CD4-positive, alpha-beta T cell treated with Interleukin-2 at 100 ng/mL for 4 hours (primary cell): ENCODE measurements at places on chromosomes 7 and 10.

GRCh38 chr10:107898392-107898791 is 733.9 kb upstream of the SORCS1 start:
- DNase-seq = no peak

DNA sequence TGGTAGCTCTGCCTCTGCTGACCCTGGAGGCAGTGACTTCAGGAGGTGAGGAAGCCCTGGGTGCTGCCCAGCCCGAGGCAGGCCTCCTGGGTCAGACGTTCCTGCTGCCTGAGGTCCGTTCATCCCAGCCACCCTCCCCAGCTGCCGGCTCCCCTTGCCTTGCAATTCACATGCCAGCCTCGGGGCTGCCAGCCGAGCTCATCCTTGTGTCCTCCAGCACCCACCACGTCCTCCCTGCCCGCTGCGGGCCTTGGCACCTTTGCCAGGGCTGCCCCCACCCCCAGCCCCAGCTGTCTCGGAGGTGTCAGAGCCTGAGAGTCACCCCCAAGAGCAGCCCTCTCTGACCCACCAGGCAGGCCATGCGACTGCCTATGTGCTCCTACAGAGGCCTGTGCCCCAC is 162.1 kb upstream of the RNF32 start:
- DNase-seq = no peak

GRCh38 chr7:135670179-135670578 is 7.9 kb downstream of the STMP1 start:
- DNase-seq = no peak

- DNase-seq = peak; percentile 26
Measured at GRCh38 chr10:17453373-17454091, 863 bp downstream of the ST8SIA6 start.

DNA sequence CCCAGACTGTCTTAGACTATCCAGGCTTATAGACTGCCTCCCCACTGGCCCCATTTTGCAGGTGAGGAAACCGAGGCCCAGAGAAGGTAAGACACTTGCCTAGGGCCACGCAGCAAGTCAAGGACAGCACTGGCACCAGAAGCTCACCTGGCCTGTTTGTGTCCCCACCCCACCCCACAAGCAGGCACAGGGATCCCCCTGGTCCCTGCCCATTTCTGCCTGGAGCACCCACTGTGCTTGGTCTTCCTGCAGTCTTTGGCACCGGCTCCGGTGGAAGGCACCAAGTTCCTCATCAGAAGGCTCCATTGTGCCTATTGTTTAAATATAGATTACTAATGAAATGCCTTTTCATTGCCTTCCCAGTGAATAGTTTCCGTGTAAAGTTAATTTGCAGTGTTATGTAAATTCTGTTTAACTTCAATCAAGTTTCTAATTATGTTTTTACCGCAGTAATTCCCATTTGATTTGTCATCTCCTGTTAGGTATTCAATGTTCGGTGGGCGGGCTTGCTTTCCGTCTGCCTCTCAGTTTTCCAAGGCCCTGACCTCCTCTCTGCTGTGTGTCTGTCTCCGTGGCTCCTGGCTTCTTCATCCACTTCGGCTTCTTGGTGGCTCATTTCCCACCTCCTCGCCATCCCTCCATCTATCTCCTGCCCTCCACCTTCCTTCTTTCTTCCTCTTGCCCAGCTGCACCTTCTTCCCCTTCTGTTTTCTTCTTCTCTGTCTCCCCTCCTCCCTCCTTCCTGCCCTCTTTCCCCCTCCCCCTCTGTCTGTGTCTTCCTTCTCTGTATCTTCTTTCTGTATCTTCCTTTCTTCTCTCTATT is 75.8 kb downstream of the ZMIZ1 start:
- no peak for DNase-seq

GRCh38 chr10:124991835-124992234 is 49.9 kb downstream of the ZRANB1 start:
- DNase-seq = no peak

DNA sequence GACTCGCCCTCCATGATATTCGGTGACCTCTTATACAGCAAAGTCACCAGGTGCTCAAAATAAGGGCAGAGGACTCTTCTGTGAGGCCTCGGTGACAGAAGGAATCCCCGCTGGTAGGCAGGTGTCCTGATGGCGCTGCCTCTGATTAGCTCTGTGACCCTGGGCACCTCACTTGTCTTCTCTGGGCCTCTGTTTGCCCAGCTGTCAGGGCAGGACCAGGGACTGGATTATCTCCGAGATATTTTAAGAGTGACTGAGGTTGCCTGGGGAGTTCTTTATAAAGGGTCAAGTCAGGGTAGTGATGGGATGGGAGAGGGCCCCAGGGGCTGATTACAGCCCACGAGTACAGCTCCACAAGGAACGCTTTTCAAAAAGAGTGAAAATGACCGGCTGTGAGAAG is 70.9 kb upstream of the SAMD8 start:
- DNase-seq = no peak

- no peak for DNase-seq
Measured at GRCh38 chr10:69948261-69948660, 104.4 kb upstream of the MACROH2A2 start.

DNA sequence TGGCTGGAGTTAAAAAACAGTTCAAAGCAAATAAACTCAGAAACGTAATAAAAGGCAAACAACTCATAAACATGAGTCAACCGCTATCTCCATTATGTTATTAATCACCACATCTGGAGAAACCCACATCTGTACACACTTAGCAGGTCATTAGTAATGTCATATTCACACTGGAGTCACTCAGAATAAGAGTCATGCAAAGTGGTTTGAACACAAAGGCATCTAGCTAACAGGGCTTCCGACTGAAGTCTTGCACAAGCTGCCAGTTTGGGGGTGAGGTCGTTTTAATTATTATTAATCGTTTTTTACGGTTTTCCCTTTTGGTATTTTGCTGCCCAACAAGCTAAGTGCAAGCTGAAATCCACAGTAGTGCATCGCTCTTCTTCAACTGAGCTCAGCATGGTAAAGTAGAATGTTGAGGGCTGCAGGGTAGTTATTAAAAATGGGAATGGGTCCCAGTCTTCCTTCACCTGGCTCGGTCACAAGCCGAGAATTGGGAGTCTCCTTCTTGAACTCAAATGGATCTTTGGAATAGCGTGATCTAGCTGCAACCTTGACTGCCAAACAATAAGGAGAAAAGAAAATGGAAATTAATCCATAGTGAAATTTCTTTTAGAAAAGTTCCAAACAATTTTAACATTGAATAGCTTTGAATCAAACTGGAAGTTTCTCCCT is 663.5 kb downstream of the KCNMA1 start:
- DNase-seq = no peak

- no peak for DNase-seq
Measured at GRCh38 chr10:60767424-60767823, 10.9 kb upstream of the CDK1 start.

GRCh38 chr7:69814421-69814962 is 216.2 kb downstream of the AUTS2 start:
- DNase-seq = no peak

DNA sequence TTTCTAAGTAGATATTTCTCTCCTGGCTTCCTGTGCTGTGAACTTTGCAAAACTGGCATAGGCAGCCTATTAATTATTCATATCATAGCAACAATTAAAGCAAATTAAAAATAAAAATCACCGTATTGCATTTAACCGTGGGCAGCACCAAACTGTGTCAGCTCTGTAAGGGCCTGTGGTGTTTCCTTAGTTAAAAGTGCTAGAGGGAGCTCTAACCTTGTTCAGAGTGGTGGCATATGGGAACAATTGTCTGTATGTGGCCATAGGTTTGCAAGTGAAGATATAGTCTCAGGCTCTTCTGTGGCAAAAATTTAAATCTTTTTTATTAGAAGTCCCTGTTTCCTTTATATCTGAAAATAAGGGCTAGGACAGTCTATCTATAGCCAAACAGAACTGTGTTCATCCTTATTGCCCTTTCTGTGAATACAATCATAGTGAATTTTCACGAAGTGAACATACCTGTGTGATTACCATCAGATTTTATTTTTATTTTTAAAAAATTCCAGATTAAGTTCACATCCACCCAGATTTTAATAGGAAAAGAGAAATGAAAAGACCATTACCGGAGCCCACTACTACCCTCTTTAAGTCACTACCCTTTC is 92.6 kb downstream of the POLL start:
- no peak for DNase-seq

- DNase-seq = no peak
Measured at GRCh38 chr7:80105701-80106408, 28.8 kb upstream of the GNAI1 start.

DNA sequence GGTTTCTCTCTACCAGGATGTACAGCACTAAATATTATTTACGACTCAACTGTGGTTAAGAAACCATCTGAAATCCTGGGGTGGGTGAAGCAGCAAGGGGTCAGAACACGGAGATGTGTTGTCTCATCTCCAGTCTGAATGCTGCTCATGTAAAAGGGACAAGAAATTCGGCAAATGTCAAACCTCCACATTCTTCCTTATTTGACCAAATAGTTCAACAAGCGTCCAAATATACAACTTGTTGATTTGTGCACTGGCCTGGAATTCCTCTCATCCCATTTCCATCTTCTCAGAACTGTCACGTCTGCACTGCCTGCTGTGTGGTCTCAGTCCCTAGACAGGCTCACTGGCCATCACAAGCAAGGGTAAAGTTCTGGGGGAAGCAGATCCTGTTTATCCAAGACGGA is 520.0 kb downstream of the PARD3 start:
- DNase-seq = no peak

- no peak for DNase-seq
Measured at GRCh38 chr7:112067200-112067599, 139.0 kb downstream of the DOCK4 start.

GRCh38 chr7:20323595-20323994 is 7.1 kb upstream of the ITGB8 start:
- no peak for DNase-seq

DNA sequence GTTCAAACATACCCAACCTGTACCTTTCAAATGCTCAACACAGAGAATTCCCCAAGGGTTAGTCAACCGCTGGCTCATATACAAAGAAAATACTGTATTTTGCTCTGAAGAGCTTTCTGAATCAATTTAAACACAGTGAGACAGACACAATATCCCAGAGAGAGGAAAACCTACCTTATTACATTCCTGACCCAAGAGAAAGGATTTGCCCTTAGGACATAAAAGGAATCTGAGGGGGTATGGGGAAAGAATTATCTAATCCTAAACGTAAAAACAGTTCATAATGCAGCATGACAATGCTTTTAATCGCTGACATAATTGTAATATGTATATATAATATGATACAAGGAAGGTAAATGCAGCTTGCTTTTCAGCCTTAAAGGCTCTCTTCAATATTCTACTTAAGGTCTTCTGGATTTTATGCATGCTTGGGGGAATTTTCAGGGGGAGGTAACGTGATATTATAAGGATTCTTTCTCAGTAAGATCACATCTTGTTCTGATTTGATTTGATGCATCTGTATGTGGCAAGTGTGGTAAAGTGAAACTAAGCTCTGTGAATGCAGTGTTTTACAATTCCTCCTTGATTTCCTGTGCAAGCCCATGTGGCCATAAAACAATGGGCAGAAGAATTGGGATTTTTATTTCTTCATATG is 240.5 kb downstream of the GLI3 start:
- no peak for DNase-seq

DNA sequence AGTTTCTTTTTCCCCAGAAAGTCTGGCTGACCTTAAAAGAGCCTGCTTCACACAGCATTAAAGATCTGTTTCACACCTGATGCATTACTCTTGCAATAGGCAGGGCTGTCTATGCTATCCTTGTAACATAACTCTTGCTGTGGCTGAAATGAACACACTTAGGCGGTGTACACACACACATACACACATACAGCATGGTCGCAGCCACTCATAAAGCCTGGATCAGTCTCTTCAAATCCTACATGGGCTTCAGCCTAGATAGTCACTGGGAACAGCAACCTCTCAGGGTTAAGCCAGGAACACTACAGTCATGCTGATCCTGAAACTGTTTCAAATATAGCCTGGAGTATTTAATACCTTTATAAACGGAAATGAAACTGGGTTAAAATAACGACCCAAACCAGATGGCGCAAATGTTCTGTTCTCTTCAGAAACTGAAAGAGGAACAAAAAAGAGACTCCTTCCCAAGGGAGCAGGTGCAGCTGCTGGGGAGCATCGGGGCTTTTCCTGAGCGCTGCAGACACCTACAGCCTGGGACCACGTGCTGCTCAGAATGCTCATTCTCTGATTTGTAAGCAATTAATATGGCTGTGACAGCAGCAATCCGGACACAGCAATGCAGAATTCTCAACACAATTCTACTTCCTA is 61.0 kb upstream of the SFMBT2 start:
- DNase-seq = peak; percentile 11

GRCh38 chr7:69847921-69848612 is 249.8 kb downstream of the AUTS2 start:
- no peak for DNase-seq

GRCh38 chr7:4145576-4145975 is 536.5 kb upstream of the FOXK1 start:
- no peak for DNase-seq

DNA sequence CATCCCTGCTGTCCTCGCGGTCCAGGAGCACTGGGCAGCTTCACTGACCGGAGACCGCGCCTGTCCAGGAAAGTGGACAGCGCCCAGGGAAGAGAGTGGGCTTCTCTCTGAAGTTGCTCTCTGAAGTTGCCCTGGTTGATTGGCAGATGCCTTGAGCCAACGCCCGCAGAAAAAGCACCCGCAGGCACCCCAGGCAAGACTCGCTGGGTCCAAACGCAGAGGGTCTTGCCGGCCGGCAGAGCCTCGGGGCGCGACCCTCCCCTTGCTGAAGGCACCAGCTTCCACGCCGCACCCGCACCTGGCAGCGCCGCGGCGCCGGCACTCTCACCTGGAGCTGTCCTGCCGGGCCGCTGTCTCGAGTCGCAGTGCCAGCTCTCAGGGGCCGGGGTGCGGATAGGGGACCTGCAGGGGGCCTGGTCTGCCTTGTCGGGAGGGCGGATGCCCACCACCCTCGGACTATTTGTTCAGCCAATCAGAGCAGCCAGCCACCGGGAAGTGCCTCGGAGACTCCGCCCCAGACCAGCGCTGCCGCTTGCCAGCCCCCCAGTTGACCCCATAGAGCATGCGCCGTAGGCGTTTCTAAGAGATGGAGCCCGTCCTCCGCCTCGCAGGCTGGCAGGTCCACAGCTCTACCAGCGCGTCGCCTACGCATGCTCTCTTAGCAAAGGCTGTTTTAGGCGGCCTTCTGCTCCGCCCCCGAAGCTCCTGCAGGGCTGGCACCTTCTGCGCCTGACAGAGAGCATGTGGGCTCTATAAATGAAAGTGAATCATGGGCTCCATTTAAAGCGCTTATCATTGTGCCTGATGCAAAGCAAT is at the start of gene LIPA:
TSS of gene LIPA (minus strand) at position 367 of the 816 bp plus-strand sequence. CDS start 4,127 bp downstream, outside the sequence.
- DNase-seq = peak; percentile 98

- DNase-seq = no peak
Measured at GRCh38 chr7:135291809-135292253, 58.2 kb downstream of the STRA8 start.

DNA sequence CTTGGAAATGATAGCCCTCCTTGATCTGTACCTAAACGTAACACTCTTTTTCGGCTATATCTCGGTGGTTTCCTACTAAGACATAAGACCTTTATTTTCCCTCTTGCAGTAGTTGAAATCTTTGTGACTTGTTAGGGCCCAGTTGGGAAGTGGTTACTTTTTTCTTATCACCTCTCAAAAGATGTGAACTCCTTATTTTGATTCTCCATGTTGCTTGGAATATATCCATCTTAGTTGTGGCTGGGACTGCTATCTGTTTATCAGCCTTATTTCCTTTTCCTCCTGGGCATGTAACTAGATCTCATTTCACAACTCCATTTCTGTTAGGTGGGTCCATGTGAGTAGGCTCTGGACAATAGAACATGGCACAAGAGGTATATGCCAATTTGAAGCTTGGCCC is 4.1 kb upstream of the CPED1 start:
- no peak for DNase-seq
